ENCODE measurements at places on chromosomes 5 and 9.
A peak's percentile ranks its signal among the peaks of the same experiment; 100 is the strongest.

- no peak for DNase-seq
Observed at GRCh38 chr9:128412120-128412790, 8.4 kb upstream of the CERCAM start.

- no peak for DNase-seq
Observed at GRCh38 chr5:66843065-66843464, 246.9 kb downstream of the MAST4 start.

- no peak for DNase-seq
Observed at GRCh38 chr9:126219648-126220063, 107.0 kb upstream of the MVB12B start.

- DNase-seq, result peak; percentile 57
Observed at GRCh38 chr5:179765400-179765799, 28.4 kb upstream of the LTC4S start.

DNA sequence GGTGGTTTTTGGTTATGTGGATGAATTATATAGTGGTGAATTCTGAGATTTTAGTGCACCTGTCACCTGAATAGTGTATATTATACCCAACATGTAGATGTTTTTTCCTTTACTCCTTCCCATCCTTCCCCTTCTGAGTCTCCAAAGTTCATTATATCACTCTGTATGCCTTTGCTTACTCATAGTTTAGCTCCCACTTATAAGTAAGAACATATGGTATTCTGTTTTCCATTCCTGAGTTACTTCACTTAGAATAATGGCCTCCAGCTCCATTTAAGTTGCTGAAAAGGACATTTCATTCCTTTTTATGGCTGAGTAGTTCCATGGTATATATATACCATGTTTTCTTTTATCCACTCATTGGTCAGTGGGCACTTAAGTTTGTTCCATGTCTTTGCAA lies 161.6 kb upstream of the CD180 start:
- no peak for DNase-seq

DNA sequence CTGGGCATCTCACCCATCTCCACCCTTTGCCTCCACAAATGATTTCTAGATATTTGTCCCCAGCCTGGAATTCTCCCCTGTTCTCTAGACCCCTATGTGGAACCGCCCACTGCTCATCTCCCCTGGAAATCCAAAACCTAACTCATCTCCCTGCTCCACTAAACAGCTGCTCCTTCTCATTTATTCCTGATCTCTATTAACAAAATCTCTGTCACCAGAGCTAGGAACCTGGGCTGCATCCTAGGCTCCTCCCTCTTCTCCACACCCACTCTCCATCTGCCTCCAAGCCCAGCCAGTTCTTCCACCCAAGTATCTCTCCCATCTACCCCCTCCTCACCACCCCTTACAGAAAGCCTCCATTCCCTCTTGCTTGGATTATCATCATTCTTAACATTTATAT lies 24.0 kb upstream of the SYNPO start:
- no peak for DNase-seq

DNA sequence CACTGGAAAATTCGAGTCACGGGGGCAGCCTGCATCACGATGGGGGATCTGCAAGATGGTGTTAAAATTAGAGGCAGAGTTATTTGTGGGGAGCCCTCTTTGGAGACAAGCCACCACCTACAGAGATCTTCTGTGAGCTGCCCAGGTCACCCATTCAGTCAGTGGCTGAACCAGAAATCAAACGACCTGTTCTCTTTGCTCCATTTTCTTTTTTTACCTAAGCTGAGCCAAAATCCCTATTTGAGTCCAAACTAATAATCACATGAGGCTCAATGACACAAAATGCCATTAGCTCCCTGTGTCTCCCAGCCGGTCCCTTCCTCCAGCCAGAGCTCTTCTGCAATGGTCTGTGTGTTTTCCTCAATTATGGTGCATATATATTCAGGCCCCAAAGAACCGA lies 394.2 kb downstream of the AGTPBP1 start:
- DNase-seq, result no peak

- no peak for DNase-seq
Observed at GRCh38 chr5:140875085-140876065, at the start of gene PCDHA12. Gene PCDHA12 (plus strand): TSS chr5:140875308. CDS start chr5:140875473, 165 bp downstream.

DNA sequence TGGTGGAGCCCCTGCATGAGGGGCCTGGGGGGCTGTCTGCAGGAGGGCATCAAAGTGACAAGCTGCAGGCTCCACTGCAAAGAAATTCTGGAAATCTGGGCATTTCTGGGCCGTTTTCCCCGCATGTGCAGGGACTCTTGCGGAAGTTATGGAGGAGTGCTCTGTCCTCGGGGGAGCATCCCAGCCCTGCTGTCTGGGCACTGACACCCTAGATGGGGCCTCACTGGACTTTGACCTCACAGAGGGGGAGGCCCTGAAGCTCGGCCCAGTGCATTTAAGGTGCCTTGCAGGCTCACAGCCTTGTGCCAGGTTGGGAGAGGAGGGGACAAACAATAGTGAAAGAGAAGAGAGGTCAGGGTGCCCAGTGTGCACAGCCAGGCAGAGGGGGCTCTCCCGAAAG lies 35.4 kb downstream of the LHX3 start:
- no peak for DNase-seq

- DNase-seq, result no peak
Observed at GRCh38 chr5:98624145-98624880, 149.2 kb upstream of the RGMB start.

GRCh38 chr5:178902849-178903248 lies 7.1 kb downstream of the ZFP2 start:
- DNase-seq, result no peak

GRCh38 chr5:109327570-109327969 lies 82.2 kb downstream of the PJA2 start:
- DNase-seq, result no peak

DNA sequence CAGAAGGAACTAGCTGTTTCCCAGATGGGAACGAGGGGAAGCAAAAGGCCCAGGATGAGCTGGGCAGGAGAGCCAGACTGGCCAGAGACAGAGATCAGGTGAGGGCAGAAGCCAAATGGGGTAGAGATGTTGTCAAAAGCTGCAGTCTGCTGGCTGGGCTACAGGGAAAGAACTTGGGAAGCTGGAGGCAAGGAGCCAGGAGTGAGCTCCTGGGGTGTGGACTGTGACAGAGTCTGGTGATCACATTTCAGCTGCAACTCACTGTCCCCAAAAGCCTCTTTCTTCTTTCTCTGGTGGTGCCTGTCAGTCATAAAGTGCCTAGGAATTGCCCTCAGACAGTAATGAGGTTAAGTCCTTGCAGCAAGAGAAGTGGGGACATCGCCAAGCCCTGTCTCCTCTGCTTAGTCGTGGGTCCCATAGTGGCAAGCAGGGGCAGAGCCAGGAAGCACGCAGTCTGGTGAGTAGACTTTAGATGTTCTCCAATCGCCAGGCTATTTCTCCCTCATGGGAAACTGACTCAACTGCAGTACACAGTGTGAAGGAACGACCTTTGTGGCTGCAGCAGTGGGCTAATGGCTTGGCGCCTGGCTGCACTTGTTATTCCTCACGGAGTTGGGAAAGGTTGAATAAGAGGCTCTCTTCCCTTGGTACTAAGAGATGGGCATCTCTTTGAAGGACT lies 2.5 kb upstream of the FSD1L start:
- DNase-seq, result no peak

GRCh38 chr5:178372142-178372571 lies 139.6 kb upstream of the PHYKPL start:
- no peak for DNase-seq

GRCh38 chr9:6014670-6015270 lies 654 bp downstream of the RANBP6 start:
- peak; percentile 13 for DNase-seq

Data from skeletal muscle cell (primary cell).